KBM-7 (cell line): ENCODE measurements at places on chromosomes 5 and 9.

GRCh38 chr5:138495351-138495750 lies 30.1 kb downstream of the EGR1 start:
- DNase-seq: no peak

DNA sequence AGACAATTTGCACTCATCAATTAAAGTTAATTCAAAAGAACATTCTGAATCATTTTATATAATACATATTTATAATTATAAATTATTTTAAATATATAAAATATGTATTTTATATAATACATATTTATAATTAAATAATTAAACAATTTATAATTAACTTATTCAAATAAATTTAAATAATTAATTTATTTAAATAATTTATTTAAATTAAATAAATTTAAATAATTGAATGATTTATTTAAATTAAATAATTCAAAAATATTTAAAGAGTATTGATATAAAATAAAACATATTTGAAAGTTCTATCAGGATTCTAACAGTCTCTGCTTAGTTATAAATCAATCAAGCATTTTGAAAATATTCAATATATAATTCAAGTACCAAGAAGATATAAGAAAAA lies 775.5 kb upstream of the CTNND2 start:
- no peak for DNase-seq

GRCh38 chr5:127609957-127610356 lies 38.9 kb upstream of the CTXN3 start:
- DNase-seq: no peak

- peak; percentile 1 for DNase-seq
These were observed at the start of gene ADAMTS12 for GRCh38 chr5:33891788-33892619. Gene ADAMTS12 (minus strand): TSS chr5:33891990. CDS start chr5:33891856, 134 bp downstream.

DNA sequence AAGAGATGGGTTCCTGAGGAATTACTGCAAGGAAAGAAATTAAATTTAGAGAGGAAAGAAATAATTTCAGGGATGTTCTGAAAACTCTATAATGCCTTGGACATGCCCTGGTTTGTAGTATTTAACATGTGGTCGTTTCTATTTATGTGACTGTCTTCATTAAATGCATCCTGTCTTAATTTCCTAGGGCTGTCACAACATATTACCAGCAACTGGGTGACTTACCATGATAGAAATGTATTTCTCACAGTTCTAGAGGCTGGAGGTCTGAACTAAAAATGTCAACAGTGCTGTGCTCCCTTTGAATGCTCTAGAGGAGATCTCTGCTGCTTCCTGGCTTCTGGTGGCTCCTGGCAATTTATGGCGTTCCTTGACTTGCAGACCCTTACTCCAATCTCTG lies 287.7 kb downstream of the FBXL7 start:
- no peak for DNase-seq

DNA sequence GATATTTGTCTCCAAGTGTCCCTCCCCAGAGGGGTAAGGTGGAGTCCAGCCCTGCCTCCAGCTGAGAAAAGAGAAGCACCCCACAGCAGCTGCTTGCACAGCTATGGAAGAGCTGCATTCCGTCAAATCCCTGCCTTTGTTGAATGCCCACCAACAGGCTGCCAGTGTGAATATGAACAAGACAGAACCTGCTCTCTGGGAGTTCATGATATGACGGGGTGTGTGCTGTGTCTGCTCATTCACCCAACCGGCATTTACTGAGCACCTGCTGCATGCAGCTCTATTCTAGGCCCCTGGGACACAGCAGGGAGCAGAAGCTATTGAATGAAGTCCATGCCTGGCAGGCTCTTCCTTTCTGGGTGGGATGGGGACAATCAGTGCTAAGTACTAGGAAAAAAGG lies 238.8 kb downstream of the GADD45G start:
- no peak for DNase-seq

GRCh38 chr5:26024774-26025173 lies 1013.6 kb downstream of the CDH9 start:
- peak; percentile 1 for DNase-seq

- no peak for DNase-seq
These were observed 40.2 kb downstream of the RCL1 start for GRCh38 chr9:4832786-4833579.

DNA sequence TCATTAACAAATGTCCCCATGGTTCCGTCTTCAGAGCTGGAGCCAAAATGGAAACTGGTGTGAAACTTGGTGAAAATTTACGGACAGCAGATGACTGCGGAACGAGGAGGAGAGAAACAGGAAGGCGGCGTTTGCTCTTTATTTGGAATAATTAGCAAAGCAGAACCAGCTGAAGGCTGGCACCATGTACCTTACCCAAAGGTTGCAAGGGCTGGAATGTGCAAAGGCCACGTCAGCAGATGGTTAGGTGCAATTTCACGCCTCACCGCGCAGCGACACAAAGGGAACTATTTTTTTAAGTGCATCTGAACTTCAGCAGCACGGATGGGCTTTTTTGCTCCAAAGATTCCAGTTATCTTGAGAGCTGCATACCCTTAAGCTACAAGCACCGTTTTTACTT lies 127.4 kb downstream of the COL23A1 start:
- no peak for DNase-seq

DNA sequence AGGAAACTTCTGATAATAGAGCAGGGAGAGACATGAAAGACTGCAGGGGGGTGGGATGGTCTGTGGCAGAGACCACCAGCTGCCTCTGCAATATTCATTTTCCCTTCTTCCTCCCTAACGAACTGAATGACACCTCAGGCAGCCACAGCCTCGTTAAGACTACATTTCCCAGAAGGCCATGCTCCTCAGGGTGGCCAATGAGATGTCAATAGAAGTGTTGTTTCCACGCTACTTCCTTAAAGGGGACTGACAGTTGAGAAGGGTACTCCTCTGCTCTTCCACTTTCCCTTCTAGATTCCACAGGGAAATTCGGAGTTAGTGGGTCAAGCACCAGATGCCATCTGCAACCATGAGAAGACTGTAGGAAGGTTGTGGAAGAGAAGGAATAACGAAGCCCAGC lies 52.0 kb upstream of the DAPK1 start:
- DNase-seq: peak; percentile 70

GRCh38 chr9:136104916-136105315 lies 9.8 kb upstream of the NACC2 start:
- no peak for DNase-seq

GRCh38 chr5:14212838-14213237 lies 69.7 kb downstream of the TRIO start:
- no peak for DNase-seq

- DNase-seq: no peak
These were observed 158.9 kb downstream of the ENTREP1 start for GRCh38 chr9:69483886-69484422.

DNA sequence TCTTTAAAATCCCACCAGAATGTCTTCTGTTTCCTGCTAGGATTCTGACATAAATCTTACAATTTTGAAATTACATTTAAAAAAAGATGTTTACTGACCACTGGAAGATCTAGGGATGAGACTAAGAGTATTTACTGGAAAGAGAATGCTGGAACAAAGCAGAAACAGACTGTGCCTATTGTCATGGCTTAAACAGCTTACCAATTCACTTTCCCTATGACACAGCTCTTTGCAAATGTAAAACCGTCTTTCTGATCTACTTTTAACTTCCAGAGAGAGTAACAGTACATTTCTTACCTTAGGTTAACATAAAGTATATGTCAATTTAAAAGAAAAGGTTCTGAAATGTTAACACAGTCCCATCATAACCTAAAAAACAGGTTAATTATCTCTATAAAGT lies 10.7 kb downstream of the GIN1 start:
- DNase-seq: no peak

GRCh38 chr9:94822273-94822672 lies 95.8 kb downstream of the AOPEP start:
- DNase-seq: no peak

DNA sequence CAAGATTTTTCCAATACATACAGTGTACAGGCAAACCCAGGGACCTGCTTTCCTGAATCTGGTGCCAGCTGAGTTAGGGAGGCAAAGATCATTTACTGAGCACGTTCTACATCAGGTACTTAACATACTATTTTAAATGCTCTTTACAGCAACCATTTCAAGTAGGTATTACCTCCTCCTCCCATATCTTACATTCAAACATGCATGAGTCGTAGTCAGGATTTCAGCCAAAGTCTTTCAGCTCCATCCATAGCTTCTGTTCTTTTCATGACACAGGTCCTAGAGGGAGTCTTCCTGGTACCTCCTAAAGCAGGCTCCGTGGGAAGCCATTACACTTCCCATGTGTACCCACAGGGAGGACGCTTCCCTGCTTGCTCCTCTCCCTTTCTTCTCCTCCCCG lies 11.7 kb downstream of the KCNV2 start:
- DNase-seq: no peak

GRCh38 chr9:113650207-113651131 lies 186.9 kb downstream of the RGS3 start:
- no peak for DNase-seq

GRCh38 chr5:91142386-91142785 lies 240.7 kb downstream of the ARRDC3 start:
- DNase-seq: no peak

DNA sequence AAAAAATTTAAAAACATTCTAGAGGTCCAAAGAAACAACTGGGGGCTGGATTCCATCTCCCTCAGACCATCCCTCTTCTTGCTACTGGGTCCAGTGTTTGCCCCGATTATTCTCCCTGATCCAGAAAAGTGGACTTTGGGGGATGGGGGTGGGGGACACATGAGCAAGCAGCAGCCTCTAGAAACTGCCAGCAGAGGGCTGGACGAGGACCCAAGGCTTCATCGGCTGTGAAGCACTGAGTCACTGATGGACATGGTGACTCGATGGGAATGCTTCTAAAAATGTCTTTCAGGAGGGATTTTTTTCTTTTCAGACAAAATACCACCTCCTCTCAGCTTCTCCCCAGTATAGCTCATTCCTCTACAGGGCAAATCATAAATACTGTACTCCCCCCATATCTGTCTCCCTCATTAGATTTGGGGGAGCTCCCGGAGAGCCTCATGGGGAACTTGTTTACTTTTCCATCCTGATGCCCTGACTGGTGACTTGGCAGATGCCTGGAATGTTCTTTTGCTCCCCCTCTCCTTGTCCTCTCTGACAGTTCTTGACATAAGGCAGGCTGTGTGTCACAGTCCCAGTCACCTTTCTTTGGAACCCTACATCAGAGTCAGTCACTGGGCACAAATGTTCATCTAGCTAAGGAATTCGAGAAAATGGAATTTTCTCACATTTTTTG lies 67.2 kb upstream of the STC2 start:
- no peak for DNase-seq

- no peak for DNase-seq
These were observed 35.4 kb downstream of the ACTL7A start for GRCh38 chr9:108897324-108898096.

- DNase-seq: no peak
These were observed 76.0 kb upstream of the DAP start for GRCh38 chr5:10836986-10837385.

GRCh38 chr9:124980431-124980830 lies 39.5 kb upstream of the GOLGA1 start:
- no peak for DNase-seq

- no peak for DNase-seq
These were observed 60.7 kb upstream of the RPS23 start for GRCh38 chr5:82338771-82339373.

- no peak for DNase-seq
These were observed at the start of gene LCN2 for GRCh38 chr9:128149001-128149701. Gene LCN2 (plus strand): TSS chr9:128149453. CDS start chr9:128149526, 73 bp downstream.

DNA sequence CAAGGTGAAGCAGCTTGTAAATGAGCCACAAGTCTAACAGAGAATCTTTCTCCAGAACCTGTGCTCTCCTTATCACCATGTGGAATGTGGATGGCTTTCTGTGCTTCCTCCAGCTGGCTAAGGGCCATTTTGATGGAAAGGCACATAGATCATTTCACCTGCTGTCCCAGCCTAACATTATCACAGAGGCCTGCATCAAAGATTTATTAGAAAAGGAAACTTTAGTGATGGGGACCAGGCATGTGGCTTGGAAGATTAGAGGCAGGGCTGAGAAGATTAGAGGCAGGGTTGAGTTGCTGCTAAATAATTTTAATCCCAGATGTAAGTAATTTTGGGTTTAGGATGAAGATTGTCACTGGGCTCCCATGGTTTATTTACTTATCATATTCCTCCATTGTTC lies 6.3 kb downstream of the SPEF2 start:
- DNase-seq: no peak

GRCh38 chr5:122236270-122237040 lies 75.6 kb upstream of the SNCAIP start:
- DNase-seq: no peak

DNA sequence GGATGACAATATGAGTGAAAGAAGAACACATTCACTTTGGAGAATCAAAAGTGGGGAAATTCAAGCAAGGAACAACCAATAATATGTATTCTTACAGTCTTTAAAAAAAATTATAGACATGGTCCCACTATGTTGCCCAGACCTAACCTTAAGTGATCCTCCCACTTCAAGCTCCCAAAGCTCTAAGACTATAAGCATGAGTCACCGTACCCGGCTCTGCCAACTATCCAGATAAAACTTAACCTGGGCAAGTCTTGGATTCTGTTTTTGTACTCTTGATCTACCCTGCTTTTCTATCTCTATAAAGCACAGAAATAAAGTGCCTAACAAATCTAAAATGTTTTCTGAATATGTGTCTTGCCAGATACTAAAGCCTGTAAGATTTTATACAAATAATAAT lies 30.9 kb downstream of the CEMIP2 start:
- no peak for DNase-seq

GRCh38 chr9:120718316-120718715 lies 4.0 kb upstream of the MEGF9 start:
- no peak for DNase-seq

DNA sequence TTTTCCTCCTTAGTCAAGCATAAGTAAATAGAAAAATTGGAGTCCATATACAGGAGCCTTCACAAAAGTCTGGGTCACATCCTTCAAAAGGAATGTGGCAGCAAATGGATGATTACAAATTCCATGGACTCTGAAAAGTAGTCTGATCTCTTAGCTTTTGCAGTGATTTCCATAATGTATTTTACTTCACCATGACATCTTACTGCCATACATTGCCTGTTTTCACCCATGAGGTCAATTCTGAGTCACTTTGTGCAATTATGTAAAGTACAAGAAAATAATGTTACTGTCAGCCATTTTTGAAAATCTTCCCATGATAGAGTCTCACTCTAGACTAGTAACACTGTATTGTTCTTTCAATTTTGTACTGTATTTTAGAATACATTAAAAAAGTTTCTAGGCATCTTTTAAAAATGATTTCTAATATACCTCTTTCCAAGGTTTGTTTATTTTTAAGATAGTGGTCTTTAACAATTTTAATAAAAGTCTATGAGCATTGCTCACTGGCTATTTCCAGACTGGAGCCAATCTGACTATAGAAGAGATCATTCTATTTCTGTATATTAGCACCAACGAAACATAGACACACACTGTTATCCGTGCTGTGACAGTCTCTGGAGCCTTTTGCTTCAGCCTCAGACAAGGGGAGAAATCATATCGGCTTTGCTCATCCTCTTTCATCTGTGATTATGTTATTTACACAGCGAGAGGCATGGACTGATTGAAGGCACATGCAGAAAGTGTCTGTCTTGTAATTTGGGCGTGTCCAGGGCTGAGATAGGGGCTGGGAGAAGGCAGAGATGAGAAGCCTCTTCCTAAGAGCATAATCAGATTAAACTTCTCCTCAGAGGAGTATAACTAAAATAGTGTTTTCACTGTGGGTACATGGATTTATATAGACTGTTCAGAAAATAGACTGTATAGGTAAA lies 22.9 kb upstream of the ACTBL2 start:
- DNase-seq: no peak

- DNase-seq: no peak
These were observed 3.7 kb downstream of the UGCG start for GRCh38 chr9:111900151-111900857.

- DNase-seq: peak; percentile 41
These were observed 232.2 kb downstream of the SYK start for GRCh38 chr9:91033797-91034196.

- DNase-seq: peak; percentile 83
These were observed 27.5 kb downstream of the SH3TC2 start for GRCh38 chr5:149035372-149035790.
